ENCODE measurements at places on chromosomes 16 and 17. TPM values are rescaled to one million over a fixed set of nuclear protein-coding genes. Genes with fewer than 3 reads are reported as not detected.

KCNAB3 gene
- not detected for polyA plus RNA-seq

DPEP1 gene
- not detected for polyA plus RNA-seq

GRCh38 chr16:49494891-49495566, 121.4 kb downstream of the C16orf78 start:
- no peak for DNase-seq
- no peaks in the 10 kb centered on the region for H3K4me1 ChIP-seq
- H3K27me3 ChIP-seq: peaks cover 34% of the 10 kb centered on the region
- no peak overlapping the region for H3K4me3 ChIP-seq

- H3K27ac ChIP-seq: no peak overlapping the region
- H3K4me3 ChIP-seq: no peak overlapping the region
- no peak for DNase-seq
- H3K4me1 ChIP-seq: no peaks in the 10 kb centered on the region
Measured at GRCh38 chr16:88511906-88512305, 58.3 kb upstream of the ZC3H18 start.

GRCh38 chr17:66727634-66728570, 107.0 kb upstream of the CACNG5 start:
- no peak overlapping the region for H3K27ac ChIP-seq
- no peak for DNase-seq
- H3K27me3 ChIP-seq: peaks cover 16% of the 10 kb centered on the region
- no peaks in the 10 kb centered on the region for H3K4me1 ChIP-seq
- H3K4me3 ChIP-seq: no peak overlapping the region
- H3K36me3 ChIP-seq: no peaks in the 10 kb centered on the region

- no peaks in the 10 kb centered on the region for H3K27me3 ChIP-seq
- no peaks in the 10 kb centered on the region for H3K4me1 ChIP-seq
- H3K36me3 ChIP-seq: peaks cover 6% of the 10 kb centered on the region
- DNase-seq: no peak
- H3K4me3 ChIP-seq: no peak overlapping the region
Measured at GRCh38 chr17:68422821-68423220, 34.5 kb downstream of the WIPI1 start.

GRCh38 chr17:79839356-79840268, at the start of gene CBX4:
CBX4 (minus strand) TSS chr17:79839440; CDS start chr17:79839251, 189 bp downstream.
- H3K27ac ChIP-seq: peak within 1 kb of the TSS; percentile 98
- peak; percentile 85 for DNase-seq
- peaks cover 11% of the 10 kb centered on the region for H3K27me3 ChIP-seq
- H3K4me1 ChIP-seq: peaks cover 43% of the 10 kb centered on the region
- H3K36me3 ChIP-seq: no peaks in the 10 kb centered on the region

DNA sequence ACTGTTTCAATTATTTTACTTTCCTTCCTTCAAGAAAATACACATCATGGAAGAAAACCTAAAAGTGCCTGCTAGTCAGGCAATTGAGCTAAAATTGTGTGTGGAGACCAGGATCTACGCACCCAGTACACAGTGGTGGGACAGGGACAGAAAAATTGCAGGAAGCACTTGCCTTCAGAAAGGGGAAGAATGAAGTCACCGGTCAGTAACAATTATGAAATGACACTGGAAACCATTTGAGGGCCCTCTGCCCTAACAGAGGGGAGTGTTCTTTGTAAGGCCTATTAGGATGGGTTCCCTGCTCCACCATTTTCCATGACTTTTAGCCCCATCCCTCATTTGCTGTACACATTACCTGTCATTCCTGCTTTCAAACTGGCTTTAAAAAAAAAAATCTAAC, 4.5 kb upstream of the PHAF1 start:
- H3K4me3 ChIP-seq: no peak overlapping the region
- H3K27me3 ChIP-seq: no peaks in the 10 kb centered on the region
- H3K27ac ChIP-seq: peak overlapping the region; percentile 87
